Effector CD8-positive, alpha-beta T cell (primary cell): ENCODE measurements at places on chromosomes 16 and 17.
A peak's percentile ranks its signal among the peaks of the same experiment; 100 is the strongest.

DNA sequence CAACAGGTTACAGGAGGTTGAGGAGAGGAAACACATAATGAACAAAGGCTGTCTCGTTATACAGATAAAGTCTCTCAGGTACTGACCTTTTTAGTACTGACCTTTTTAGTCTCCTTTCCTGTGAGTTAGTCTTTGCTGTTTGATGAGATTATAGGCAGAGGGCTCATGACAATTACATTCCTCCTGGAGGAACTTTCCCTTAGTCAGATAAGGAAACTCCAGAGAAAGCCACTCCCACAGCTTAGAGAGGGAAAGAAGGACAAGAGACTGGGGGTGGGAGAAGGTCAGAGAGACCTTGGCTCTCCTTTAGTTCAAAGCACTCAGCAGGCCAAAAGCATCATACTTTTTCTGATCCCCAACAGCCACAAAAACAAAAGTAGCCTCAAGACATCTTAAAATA is 15.3 kb upstream of the PSMD7 start:
- no peak for DNase-seq

- no peak for DNase-seq
Measured at GRCh38 chr16:8850279-8850885, 18.4 kb downstream of the CARHSP1 start.

- no peak for DNase-seq
Measured at GRCh38 chr17:57366558-57367351, 110.4 kb downstream of the MSI2 start.

DNA sequence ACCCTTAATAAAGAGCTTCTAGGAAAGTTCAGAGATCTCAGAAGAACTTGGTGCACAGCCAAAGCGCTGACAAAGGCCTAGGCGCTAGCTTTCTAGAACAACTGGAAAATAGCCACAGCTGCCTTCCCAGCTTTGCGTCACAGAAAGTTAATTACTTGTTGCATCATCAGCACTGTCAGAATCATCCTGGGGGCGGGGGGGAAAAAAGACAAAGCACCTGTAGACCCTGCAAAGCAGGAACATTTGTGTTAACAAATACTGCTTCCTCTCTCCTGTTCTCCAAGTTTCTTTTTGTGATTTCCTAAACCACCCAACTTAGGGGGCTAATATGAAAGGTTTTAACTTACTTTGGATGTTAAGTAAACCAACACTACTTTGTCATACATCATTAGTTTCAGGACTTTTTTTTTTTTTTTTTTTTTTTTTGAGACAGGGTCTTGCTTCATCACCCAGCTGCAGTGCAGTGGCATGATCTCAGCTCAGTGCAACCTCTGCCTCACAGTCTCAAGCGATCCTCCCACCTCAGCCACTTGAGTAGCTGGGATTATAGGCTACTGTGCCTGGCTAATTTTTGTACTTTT is 4.8 kb upstream of the AARSD1 start:
- no peak for DNase-seq

DNA sequence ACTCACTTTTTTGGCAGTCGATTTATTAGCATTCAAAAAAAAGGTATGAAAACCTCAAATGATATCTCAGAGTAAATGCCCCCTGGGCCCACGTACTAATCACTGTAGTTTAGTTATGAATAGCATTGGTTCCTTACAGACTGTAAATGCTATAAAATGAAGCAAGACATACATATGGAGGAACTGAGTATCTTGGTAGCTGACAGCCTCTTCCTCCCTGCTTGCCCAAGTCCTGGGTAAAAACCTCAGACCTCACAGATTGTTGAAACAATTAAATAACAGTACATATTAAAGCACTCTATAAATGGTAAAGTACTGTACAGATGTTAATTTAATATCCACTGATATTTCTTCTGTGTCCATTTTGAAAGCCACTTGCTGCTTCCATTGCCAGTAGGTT is 33.2 kb upstream of the ABCC11 start:
- DNase-seq, result no peak

DNA sequence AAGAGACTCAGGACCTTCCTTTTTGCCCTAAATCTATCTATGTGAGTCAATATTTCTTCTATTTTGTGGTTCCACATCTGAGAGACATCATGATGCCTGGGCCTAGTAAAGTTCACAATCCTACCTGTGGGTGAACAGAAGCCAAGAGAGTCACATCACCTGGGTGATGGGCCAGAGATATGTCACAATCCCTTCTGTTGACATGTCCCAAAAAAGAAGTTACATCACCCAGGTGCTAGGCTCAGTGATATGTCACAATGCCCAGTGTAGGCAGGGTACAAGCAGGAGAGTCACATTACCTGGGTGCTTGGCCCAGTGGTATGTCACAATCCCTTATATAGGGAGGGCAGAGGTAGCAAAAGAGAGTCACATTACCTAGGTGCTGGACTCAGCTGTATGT is 2101.9 kb downstream of the TP53TG3F start:
- DNase-seq, result no peak

DNA sequence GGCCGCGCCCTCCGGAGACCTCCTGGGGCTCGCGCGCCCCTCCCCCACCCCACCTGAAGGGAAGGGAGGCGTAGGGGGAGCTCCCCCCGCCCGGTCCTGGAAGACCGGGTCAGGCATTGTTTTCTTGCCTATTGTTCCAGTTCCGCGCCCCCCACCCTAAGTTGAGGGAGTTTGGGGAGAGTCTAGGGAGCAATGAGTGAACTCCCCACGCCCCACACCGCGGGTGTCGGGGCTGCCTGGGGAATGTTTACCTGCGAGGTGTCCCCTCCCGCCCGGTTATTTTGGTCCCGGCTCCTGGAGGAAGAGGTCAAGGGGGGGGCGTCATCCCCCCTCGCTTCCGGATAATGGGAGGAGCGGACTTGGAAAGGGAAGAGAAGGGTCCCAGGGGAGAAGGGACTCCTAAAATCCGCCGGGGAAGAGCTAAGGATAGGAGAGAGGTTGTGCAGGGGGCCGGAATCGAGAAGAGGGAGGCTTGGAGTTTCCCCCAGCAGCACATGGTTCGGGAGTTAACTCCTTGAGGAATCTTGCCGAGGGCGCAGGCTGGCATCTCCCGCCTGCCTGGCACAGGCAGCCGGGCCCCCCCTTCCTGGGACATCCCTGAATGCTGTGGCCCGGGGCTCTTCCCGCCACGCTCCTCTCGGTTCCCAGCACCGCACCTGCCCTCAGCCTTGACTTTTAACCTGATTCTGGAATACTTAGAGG is 881 bp downstream of the MLLT6 start:
- DNase-seq, result peak; percentile 32

DNA sequence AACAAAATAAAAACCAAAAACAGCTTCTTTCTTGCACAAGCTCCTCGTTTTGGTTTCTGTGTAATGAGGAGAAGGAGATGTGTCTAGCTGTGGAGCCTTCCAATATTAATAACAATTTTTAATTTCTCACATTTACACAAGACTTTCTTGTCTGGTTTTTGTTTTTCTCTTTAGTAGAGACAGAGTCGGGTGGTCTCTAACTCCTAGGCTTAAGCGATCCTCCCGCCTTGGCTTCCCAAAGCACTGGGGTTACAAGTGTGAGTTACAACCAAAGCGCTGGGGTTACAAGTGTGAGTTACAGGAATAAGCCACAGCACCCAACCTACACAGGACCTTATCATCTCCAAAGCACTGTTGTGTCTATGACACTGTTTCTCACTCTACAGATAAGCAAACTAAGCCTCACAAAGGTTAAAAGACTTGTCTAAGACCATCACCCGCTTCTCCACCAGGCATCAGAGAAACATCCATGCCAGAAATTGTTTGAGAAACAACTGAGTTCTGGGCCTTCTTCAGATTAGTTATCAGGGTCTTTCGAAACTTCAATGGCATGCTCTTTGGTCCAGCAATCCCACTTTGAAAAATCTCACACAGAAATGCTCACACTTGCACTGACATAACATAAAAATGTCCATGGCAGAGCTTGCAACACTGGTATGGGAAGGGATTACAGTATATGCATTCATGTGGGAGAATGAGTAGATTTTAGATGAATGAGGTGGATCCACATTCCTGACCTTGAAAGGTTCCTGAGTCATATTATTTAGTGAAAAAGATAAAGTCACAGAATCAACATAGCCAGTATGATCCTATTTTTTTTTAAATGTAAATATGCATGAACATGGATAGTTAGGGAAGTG is 3.9 kb downstream of the ABAT start:
- DNase-seq, result no peak

- DNase-seq, result no peak
Measured at GRCh38 chr16:15498427-15499175, 64.2 kb downstream of the BMERB1 start.

- no peak for DNase-seq
Measured at GRCh38 chr17:56290802-56291118, 137.5 kb downstream of the ANKFN1 start.

DNA sequence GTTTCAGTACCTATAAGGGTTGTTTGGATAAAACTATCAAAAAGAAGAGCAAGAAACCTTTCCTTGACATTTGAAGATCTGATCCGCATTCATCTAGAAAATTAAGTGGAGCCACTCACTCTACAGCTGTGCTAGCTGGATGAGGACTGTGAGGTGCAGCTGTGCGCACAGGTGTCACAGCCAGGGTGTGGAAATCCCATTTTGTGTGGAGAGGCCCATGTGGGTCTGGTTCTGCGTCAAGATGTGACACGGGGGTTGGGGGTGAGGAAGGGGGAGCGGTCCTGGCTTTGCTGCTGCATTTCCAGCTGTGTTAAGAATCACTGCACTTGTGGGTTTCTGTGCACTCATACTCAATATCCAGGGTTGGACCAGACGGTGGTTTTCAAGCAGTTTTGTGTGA is 70.7 kb downstream of the CLEC16A start:
- no peak for DNase-seq

GRCh38 chr16:88787579-88788314 is 2.7 kb upstream of the PIEZO1 start:
- no peak for DNase-seq

DNA sequence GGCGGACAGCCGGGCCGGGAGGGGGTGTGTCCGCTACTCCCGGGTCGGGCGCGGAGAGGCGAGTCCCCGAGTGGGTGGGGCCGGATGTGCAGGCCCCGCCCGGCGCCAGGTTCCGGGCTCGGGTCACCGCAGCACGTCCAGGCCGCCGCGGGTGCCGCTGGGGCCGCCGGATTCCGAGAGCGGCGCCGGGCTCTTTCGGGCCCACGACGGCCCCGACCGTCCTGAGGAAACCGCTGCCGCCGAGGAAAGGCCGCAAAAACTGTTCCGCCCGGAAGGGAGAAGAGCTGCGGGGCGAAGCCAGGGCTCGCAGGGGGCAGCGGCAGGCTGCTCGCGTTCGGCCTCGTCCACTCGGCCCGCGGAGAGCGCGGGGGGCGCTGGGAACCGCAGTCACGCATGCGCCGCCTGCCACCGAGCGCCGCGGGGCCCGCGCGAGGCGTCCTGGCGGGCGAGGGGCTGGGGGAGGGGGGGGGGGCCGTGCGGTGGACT is at the start of gene ZKSCAN2:
Gene ZKSCAN2 (minus strand): TSS at position 376 of the 486 bp plus-strand sequence. CDS start 718 bp downstream, outside the sequence.
- peak; percentile 63 for DNase-seq

- no peak for DNase-seq
Measured at GRCh38 chr17:312476-313148, 40.0 kb downstream of the RPH3AL start.
